Naive thymus-derived CD4-positive, alpha-beta T cell (primary cell): ENCODE measurements at places on chromosomes 3 and 15. TPM values are rescaled to one million over a fixed set of nuclear protein-coding genes. Genes with fewer than 3 reads are reported as not detected.

RSRC1 gene
- 38.3 TPM for total RNA-seq

RAB43 gene
- total RNA-seq = 72.8 TPM

DNA sequence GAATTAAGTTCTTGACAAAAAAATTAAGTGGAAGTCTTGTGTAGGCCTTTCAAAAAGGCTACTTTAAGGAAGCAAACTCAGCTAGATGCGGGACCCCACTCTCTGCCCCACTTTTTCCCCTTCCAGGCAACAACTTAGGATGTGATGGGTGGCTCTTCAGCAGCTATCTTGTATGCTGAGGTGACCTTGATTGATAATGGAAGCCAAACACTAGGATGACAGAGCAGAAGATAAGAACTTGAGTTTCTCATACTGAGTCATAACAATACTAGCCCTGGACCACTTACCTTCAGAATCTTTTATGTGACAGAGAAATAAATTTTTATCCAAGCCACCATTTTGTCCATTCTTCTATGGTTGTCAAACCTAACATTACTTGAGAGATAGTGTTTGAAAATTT is 16.1 kb downstream of the PDCD10 start:
- DNase-seq = no peak

SEMA6D gene
- not detected for total RNA-seq

GRCh38 chr3:17175187-17175807 is 290.5 kb downstream of the PLCL2 start:
- no peak for DNase-seq

GRCh38 chr15:56099311-56099710 is 105.9 kb upstream of the NEDD4 start:
- no peak for DNase-seq

NME9 gene
- total RNA-seq = 0.70 TPM

GRCh38 chr3:18446149-18446825 is 21.1 kb upstream of the SATB1 start:
- no peak for DNase-seq
